ENCODE measurements at places on chromosomes 2 and 18.

GRCh38 chr2:241194811-241195210 is 6.3 kb downstream of the ANO7 start:
- no peak for DNase-seq

DNA sequence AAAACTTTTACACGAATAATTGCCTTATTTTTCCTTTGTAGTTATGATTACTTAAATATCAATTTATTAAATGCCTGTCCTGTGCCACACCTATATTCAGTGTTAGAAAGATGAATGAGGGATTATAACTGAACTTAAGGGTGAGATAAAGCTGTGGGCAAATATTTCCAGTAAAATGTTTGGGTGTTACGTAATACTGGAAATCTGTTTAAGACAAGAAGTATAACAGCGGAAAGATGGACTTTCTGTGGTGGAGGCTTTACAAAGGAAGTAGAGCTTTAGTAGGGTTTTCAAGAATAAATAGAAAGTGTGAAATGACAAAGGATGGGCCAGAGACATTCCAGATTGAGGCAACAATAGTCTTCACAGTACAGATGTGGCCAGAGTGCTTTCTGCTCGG is 927.0 kb downstream of the DPP10 start:
- DNase-seq, result no peak

DNA sequence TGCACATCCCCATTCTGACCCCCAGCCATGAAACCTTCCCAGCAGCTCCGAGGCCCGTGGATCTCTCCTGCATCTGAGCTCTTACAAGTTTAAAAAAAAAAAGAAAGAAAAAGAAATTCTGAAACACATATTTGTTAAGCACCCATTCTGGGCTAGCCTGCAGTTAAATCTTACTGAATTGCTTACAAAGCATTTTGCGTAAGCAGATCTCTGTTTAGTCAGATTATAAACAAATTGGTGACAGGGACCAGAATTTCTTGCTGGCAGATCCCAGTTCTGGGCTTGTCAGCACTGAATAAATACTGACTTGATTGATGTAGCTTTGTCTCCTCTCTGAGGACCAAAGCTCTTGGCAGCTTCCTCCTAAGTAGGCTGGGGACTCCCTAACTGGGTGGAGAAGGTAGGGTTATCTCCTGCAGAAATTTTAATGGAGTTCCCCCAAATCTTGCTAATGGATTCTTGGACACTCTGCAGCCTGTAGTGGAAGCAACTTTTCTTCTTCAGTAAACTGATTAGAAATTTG is 160.9 kb downstream of the MIB1 start:
- no peak for DNase-seq

GRCh38 chr2:119407430-119408220 is 24.0 kb upstream of the TMEM37 start:
- peak; percentile 73 for DNase-seq

DNA sequence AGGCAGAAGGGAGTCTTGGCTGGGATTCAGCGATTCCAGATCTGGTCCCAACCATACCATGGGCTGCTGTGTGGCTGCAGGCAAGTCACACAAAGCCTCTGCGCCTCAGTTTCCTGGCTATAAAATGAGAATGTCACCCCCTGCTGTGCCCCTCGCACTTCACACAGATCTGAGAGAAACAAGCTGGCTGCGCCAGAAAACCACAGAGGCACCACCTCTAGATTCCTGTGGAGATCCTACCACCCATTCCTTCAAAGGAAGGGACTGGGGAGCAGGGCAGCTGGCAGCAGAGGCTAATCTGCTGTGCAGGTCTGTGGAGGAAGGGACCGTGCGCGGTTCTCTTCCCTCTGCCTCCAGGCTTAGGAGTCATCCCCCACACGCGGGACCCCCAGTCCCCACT is 19.8 kb downstream of the NEURL3 start:
- DNase-seq, result no peak

DNA sequence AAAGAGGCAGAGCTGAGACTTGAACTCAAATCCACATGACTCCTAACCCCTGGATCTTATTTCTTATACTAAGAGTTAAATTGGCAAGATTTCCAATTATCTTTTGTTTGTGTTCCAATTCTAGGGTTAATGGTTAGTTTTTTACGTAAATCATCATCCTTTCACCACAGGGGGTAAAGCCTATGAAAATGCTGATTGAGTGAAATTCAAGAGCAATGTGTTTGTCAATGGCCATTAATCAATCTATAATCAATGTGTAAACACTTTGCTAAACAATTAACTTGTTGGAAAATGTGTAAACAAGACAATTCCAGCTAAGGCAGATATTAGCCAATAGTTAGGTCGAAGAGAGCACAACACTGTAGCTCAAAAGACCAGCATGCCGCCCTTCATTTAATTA is 376.5 kb upstream of the ACVR2A start:
- no peak for DNase-seq

DNA sequence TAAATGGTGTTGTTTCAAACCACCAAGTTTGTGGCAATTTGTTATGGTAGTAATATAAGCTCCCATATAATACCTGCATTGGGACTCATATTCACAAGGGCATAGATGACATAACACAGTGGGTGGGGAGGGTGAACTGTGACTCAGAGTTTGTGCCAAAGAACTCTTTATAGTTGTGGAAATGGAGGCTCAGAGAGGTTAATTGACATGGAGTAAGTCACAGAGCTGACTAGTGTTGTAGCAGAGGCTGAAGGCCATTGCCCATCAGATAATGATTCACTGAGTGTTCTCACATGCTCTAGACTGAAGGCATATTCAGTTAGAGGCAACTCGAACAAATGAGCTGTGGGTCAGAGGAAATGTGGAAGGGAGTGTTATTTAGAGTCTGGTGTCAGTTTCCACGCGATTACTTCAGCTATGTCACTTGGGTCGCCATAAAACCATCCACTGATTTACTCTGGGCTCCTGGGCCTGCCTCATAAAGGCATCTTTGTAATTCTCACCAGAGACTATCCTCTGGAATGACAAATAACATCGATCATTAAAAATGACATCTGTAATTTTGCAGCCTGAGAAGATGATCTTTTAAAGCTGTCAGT is 264.7 kb downstream of the CCDC85A start:
- DNase-seq, result peak; percentile 3

DNA sequence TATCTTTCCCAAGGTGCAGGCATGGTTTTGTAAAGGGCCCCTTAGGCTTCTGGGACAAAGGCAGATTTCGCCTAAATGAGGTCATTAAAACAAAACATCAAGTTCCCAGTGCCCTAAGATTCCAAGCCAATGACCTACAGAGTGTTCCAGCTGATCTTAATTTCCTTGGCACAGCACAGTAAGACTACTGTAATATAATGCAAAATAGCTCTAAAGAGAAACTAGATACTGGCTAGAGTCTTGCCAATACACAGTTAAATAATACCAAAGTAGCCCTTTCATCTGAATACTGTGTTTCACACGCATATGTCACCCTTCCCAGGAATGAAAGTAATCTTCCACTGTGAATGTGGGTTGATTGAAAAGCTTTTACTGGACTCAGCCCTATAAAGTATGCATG is 14.7 kb downstream of the GRB14 start:
- no peak for DNase-seq

- no peak for DNase-seq
Measured at GRCh38 chr18:52200406-52200805, 139.6 kb upstream of the DCC start.

DNA sequence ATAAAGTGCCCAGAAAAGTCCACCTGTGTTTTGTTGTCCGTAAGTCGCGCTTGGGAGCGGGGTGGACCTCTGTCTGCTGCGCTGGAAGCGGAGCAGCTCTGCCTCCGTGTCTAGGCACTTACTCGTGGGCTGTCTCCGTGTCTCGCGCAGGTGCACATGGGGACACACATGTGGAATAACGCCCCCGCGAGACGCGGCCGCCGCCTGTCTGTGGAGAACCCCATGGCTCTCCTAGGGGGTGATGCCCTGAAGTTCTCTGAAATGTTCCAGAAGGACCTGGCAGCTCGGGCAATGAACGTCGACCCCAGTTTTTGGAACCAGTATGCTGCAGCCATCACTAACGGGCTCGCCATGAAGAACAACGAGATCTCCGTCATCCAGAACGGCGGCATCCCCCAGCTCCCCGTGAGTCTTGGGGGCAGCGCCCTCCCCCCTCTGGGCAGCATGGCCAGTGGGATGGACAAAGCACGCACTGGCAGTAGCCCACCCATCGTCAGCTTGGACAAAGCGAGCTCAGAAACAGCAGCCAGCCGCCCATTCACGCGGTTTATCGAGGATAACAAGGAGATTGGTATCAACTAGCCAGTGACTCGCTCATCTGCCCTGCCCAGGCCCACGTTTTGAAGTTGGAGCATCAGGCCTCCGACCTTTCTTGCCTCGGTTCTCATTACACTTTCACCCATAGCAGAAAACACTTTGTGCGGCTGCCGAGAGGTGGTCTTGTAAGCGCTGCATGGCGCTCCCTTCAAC is 17.3 kb downstream of the SALL3 start:
- DNase-seq, result no peak

GRCh38 chr2:85062565-85062964 is 70.6 kb upstream of the TCF7L1 start:
- no peak for DNase-seq

GRCh38 chr2:23122681-23123215 is 262.2 kb upstream of the KLHL29 start:
- DNase-seq, result no peak

- no peak for DNase-seq
Measured at GRCh38 chr2:30213326-30213725, 18.0 kb upstream of the LBH start.

GRCh38 chr2:241898463-241899270 is 29.1 kb downstream of the RTP5 start:
- no peak for DNase-seq

GRCh38 chr18:75544496-75544895 is 117.0 kb upstream of the SMIM21 start:
- DNase-seq, result no peak

DNA sequence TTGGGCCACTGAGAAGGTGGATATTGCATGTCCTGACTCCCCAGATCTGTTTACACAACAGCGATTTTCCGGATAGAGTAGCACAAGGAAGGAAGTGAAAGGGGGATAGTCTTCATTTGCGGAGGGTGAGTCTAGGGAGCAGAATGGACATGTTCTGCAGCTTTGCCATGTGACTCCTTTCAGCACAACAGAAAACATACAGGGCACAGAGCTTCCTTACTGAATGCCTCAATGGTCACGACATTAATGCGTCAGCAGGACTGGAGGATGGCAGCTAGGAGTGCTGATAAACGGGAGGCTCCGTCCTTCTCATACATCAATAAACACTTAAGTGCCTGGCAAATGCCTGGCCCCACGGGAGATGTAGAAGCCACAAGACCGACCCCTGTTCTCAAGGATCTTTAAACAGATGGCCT is 163.0 kb downstream of the FAM210A start:
- no peak for DNase-seq

DNA sequence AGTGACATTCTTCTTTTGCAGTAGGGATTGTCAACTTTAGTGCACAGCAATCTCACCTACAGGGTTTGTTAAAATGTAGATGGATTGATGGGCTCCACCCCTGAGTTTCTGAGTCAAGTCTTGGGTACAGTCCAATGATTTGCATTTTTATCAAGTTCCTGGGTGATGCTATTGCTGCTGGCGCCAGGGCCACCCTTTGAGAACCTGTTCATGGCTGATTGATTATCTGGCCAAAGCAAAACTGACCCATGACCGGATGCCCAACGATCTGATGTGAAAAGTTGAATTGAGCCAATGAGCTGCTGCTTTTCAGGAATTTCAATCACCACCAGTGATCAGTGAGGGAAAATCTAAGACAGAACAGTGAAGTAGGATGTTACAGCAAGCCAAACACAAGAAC is 675.3 kb downstream of the TMEM182 start:
- DNase-seq, result no peak

- no peak for DNase-seq
Measured at GRCh38 chr2:118430510-118431164, 342.4 kb downstream of the INSIG2 start.

DNA sequence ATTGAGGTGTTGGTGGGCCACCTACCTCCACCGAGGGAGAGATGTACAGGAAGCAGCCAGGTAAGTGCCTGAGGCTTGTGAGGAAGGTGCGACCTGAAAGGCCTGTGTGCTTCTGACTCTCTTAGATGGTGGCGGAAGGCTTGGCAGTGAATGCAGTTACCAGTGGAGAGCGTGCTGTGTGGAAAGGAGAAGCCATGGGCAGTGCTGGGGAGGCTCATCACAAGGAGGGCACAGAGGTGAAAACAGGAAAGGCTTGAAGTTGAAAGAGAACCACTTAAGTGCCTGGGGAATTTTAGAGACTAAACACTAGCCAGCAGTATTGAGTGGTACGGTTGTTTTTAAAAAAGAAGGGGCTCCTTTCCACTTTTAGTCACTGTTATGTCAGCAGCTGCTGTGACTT is 130.9 kb downstream of the ZNF407 start:
- DNase-seq, result no peak

GRCh38 chr2:68341583-68341982 is 21.8 kb upstream of the CNRIP1 start:
- DNase-seq, result no peak

DNA sequence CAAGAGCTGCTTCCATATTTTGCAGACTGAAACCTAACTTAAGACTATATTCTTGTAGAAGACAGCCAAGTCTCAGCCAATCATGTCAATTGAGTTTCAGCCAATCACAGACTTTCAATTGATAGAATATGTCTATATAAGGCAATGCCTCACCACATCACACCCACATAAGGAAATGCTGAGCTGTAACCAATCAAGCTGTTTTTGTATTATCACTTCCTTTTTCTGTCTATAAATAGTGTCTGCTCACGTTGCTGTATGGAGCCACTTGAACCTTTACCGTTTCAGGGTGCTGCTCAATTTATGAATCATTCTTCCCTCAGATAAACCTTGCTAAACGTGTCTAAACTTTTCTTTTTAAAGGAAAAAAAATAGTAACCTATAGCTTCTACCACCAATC is 1554.4 kb upstream of the LRRTM1 start:
- no peak for DNase-seq

DNA sequence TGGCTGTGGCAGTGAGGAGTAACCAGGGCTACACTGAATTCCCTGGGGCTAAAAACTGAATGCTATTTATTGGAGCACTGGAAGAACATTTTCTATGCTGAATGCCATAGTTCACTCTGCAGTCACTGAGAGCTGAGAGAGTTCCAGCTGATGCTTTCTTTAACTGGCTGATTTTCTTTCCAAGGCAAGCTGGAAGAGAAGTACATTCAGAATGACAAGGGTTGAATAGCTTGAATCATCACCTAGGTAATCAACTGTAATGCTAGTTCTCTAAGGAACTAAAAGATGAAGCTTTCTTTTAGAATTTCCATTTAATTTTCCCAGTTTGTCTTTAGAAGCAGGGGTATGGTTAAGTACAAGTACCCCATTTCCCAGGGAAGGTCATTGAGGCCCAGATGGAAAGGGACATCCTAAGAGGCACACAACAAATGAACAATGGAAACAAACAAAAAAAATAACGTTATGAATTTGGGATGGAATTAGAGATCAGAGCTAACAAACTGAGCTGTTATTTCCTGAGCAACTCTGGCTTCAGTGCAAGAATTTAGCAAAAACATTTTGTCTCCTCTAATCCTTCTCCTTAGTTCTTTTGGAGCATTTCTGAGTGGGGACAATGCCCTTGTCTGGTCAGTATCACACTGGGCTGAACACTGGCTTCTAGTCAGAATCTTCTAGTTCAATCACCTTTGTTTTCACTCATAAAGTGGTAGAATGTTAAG is 132.8 kb upstream of the REG3A start:
- no peak for DNase-seq

Data from HepG2 (cell line).